ENCODE measurements at places on chromosomes 5 and 9.

GRCh38 chr5:170221327-170221741 lies 11.5 kb upstream of the C5orf58 start:
- DNase-seq = no peak

- DNase-seq = no peak
These were observed at the start of gene CARD6 for GRCh38 chr5:40841068-40841805. Gene CARD6 (plus strand): TSS chr5:40841367. CDS start chr5:40841383, 16 bp downstream.

DNA sequence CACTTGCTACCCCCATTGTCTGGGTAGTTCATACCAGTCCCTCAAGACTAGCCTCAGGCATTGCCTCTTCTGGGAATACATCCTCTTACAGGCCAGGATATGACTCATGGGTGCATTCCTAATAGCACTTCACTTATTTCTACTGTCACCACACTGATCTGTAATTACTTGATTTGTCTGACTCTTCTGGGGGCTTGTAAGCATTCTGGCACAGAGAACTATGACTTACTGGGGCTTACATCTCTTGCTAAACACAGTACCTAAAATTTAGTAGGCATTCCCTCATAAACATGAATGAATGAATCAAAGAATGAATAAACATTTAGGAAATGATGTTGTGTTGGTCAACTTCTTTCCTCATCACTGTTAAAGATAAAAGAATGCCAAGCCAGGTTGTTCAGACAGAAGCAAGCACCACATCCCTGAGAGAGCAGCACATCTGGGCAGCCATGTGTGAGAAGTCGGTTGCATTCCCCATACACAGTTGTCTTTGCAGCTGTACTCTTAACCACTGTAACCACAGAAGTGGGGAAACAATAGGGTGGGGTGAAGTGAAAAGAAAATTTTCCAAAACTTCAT lies 27.6 kb downstream of the IL7R start:
- no peak for DNase-seq

GRCh38 chr9:3698076-3698475 lies 172.3 kb upstream of the RFX3 start:
- DNase-seq = no peak

GRCh38 chr5:148471379-148471778 lies 87.6 kb downstream of the FBXO38 start:
- DNase-seq = no peak

DNA sequence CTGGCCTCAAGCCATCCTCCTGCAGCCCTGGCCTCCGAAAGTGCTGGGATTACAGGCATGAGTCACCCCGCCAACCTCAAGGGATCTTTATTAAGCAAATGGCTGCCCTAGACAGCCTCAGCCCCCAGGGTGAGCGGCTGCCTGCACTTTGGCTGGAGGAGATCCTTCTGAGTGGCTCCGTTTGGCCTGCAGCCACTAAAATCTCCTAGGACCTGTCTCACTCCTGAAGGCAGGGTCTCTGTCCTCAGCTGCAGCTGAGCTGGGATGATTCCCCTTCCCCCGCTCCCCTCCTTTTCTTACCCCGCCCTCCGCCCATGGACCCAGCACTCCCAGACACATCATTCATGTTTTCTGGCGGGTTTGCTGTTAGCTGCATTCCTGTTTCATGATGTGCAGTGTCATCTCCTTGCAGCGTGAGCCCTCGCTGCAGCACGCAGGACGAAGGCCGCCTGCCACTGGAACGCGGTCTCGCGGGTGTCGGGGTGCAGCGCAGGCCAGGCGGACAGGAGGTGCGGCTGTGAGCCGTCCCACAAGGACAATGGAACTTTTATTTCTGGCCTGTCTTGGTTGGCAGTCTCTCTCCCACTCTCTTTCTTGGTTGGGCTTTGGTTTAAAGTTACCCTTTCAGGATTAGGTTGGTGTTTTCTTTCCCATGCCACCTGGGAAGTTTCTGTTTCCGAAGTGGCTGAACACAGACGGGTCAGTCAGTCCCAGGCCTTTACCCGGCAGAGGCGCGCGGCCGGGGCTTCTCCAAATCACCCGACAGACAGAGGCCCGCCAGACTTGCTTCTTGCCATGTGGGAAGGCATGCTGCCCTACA lies 137.1 kb downstream of the FOXD1 start:
- no peak for DNase-seq

- DNase-seq = no peak
These were observed 24.6 kb downstream of the CSF2 start for GRCh38 chr5:132098151-132098594.

DNA sequence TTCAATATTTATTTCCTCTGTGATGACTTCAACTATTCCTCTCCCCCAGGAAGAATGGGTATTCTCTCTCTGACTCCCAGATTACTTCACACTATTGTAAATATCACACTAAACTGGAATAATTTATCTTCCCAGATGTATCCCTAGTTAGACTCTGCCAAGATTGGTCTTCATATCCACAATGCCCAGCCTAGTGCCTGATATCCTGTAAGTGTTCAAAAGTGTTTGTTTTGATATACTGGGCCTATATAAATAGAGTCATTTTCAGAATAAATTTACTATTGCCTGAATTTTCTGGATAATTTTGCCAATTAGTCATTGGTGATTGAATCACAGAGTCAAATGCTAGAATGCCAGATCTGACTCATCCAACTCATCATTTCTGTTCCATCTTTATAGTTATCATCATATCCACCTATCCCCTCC lies 143.7 kb upstream of the TNC start:
- DNase-seq = no peak

DNA sequence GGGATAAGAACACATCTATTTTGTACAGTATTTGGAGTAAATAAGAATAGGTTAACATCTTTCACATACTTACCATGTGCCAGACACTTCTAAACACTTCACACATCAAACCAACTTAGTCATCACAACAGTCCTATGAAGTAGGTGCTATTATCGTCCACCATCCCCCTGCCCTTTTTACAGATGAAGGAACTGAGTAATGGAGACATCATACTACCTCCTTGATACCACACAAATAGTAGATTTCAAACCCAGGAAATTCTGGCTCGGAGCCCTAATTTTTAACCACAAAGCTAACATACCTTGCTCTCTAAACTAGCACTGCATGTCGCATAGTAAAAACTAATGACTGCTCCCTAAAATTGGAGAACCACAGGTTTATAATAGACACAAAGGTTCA lies 4.2 kb upstream of the ZNF366 start:
- DNase-seq = no peak

- DNase-seq = no peak
These were observed 117.4 kb downstream of the SMARCA2 start for GRCh38 chr9:2132484-2133082.

- peak; percentile 49 for DNase-seq
These were observed 586 bp downstream of the TXN start for GRCh38 chr9:110255463-110256379.

DNA sequence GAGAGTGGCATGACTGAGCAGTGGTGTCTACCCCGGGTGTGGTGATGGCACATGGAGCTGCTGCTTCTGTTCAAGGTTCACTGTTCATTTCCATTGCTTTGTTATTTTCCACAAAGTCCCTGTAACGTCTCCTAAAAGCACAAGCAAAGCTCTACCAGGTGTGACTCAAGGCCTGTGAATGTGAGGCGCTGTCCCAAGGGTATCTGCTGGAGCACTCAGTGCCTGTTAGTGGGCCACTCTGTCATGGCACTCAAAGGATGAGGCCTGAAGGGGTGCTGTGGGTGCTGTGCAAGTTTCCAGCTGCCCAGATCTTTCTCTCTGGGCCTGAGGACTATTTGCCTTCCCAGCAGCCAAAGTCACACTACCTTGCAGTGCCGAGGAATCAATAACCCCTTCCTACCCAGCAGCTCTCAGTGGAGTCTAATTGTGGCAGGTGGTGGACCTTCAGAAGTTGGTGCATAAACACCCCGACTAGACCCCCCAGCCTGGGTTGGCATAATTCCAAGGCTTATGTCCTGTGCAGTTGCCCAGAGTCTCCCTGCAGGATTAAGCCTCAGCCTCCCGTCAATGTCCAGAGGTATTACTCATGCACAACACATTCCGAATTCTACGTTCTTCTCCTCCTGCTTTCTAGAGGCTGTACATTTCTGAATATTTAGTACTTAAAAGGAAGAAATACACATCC lies 17.4 kb upstream of the PTCH1 start:
- no peak for DNase-seq

DNA sequence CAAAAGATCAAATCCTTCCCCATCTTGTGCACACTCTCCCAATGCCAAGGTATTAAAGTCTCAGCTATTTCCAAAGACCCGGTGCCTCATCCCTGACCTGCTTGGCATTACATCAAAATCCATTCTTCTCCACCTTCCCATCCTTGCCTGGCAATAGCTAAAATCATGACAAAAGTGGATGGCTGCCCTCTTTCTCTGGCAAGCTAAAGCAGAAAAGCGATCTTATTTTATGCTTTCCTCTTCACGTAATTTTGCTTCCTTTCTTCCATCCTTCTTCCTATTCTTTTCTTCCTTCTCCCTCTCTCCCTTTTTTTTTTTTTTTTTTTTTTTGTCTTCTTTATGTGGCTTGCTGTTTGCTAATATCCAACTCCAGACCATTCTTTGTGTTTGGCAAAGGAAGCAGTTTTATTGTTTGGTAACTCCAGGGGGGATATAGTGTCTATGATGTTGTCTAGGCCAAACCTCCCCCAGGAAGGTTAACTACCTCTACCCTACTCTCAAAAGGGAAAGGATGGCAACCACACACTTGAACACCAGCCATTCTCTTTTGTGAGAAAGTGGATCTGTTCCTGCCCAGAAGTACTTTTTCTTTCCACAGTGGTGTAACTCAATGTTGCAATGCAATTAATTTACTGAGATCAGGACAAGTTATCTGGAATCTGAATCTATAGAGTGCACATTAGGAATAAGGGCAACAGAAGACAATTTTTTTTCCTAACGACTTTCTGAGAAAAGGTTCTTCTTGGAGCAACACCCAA lies 120.9 kb upstream of the TMEM161B start:
- DNase-seq = no peak

DNA sequence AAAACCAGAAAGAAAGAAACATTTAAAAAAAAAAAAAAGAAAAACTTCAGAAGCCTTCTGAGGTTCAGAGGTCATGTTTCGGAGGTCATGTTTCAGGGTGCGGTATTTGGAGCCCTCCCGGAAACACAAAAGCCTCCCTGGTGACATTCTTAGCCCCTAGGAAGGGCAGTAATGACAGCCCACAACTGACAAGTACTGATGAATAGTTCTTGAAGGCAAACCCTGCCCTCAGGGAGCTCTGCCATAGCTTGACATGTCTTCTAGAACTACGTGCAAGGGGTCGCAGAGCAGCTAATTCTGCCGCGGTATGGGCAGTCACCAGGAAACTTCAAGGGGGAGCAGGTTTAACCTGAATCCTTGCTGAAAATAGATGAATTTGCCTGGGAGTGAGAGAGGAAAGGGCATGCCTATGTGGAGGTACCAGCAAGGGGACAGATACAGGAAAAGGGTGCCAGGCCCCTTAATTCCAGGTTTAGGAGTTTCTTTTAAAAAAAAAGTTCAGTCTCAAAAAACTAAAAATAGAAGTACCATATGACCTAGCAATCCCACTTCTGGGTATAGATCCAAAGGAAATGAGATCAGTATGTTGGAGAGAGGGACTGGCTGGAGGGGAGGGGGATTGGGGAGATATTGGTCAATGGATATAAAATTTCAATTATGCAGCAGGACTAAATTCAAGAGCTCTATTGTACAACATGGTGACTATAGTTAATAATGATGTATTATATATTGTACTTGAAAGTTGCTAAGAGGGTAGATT lies 98.4 kb downstream of the C9orf152 start:
- no peak for DNase-seq

Data from stimulated activated CD4-positive, alpha-beta T cell treated with anti-CD3 and anti-CD28 coated beads, Interleukin-4, amount 100 ng/mL, for 4 hours (primary cell).